H54 (cell line): ENCODE measurements at places on chromosomes 5 and 9.

GRCh38 chr9:131635892-131636291 is 90.6 kb downstream of the PRRT1B start:
- no peak for DNase-seq

- no peak for DNase-seq
Observed at GRCh38 chr9:100730086-100730485, 152.2 kb downstream of the CAVIN4 start.

GRCh38 chr5:97764700-97765099 is 581.7 kb upstream of the RIOK2 start:
- DNase-seq = peak; percentile 7

DNA sequence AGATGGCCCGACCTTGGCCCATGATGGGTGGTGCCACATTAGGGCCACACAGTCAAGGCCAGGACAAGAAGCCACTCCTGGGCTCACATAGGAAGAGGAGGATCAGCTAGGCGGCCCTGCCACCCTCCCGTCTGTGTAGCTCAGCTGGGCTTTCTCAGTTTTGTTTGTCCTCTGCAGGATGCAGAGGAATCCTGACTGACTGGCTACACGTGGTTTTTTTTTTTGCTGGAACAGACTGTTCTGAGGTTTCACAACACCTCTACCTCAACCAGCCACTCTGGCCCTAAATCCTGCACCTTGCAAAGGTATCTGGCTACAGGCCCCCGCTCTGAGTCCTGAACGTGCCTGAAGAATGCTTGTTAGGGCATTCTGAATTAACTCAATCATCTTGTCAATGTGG is 88.3 kb upstream of the MSX2 start:
- DNase-seq = no peak

GRCh38 chr5:130992621-130993020 is 172.4 kb downstream of the HINT1 start:
- no peak for DNase-seq
